ENCODE measurements at places on chromosomes 16 and 17.

DNA sequence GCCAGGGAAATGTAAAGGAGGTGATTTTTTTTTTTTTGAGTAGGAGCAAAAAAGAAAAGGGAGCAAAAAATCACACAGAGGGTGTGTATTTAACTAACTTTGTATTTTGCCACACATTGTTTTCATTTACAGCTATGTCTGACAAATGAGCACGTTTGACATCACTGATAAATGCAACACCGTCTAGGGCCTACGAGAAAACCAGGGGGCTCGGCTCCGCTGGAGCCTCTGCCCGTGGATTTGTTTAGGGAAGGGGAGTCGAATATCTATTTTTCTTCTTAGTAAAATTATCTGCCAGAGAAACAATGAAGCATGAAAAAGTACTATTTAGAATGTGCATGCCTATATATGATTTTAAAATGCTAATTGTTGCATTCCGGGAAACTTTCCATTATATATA, 6.8 kb downstream of the MAF start:
- no peak for DNase-seq

- no peak for DNase-seq
Observed at GRCh38 chr17:76822184-76822778, 45.9 kb upstream of the MGAT5B start.

- no peak for DNase-seq
Observed at GRCh38 chr16:83720981-83721380, 86.8 kb upstream of the HSBP1 start.

DNA sequence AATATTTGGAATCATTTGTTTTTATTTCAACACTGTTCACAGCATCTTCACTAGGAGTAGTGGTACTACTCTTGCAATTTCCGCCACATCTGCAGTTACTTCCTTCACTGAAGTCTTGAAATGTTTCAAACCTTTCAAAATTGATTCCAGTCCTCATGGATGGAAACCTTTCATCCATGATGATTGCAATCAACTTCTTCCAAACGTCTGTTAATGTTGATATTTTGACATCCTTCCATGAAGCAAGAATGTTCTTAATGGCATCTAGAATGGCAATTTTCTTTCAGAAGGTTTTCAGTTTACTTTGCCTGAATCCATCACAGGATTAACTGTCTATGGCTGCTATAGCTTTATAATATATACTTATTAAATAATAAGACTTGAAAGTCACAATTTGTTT, 736.8 kb upstream of the CA10 start:
- DNase-seq = no peak

DNA sequence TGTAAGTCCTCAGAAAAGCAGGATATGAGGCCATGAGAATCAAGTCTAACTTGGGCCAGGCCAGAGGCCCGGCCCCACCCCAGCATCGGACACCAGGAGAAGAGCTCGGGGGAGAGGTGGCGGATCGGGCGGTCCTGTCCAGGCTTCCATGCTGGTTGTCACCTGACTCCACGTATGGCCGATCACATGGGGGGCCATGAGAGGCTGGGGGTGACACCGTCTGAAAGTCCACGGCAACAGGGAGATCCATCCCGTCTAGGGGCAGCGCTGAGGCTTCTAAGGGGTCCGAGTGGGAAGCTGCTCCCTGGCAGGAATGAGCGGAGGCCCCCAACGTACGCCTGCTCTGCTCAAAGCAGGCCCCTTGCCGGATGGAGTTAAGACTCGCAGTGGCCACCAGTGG, 25.8 kb downstream of the ENGASE start:
- DNase-seq = no peak

DNA sequence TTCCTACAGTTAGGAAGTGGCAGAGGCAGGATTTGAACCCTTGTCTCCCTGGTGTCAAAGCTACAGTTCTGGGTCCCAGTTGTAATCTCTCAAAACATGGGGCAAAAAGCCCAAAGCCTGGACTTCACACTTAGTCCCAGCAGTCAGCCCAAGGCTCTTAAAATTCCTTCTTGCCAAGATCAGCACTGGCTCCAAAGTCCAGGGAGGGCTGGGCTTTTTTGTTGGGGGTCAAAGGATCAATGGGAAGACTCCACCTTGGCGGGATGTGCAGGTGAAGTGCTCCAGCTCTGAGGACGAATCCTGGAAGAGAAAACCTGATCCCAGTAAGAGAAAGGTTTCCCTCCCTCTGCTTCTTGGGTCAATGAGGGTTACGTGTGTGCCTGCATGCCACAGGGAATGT, 195.5 kb downstream of the HAPSTR1 start:
- DNase-seq = no peak
